AG09309 (cell line): ENCODE measurements at places on chromosomes 5 and 9.

- DNase-seq = no peak
Observed at GRCh38 chr9:92342825-92343488, 17.2 kb downstream of the CENPP start.

DNA sequence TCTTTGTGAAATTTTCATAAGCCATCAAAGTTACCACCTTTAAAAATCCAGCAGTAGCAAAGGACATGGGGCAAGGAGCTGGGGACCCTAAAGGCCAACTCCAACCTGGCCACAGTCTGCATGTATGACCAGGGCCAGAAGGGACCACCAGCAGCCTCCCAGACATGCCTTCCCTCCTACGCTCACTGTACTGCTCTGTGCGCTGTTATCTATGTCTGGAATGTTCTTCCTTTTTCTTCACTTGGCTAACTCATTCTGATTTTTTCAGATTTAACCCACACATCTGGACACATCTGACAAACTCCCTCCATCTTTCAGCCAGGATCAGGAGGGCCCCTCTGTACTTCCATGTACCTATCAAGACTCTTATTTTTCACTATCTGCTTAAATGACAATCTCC, 47.6 kb upstream of the TRAF1 start:
- no peak for DNase-seq

- no peak for DNase-seq
Observed at GRCh38 chr9:105455836-105456475, 8.1 kb downstream of the FSD1L start.

DNA sequence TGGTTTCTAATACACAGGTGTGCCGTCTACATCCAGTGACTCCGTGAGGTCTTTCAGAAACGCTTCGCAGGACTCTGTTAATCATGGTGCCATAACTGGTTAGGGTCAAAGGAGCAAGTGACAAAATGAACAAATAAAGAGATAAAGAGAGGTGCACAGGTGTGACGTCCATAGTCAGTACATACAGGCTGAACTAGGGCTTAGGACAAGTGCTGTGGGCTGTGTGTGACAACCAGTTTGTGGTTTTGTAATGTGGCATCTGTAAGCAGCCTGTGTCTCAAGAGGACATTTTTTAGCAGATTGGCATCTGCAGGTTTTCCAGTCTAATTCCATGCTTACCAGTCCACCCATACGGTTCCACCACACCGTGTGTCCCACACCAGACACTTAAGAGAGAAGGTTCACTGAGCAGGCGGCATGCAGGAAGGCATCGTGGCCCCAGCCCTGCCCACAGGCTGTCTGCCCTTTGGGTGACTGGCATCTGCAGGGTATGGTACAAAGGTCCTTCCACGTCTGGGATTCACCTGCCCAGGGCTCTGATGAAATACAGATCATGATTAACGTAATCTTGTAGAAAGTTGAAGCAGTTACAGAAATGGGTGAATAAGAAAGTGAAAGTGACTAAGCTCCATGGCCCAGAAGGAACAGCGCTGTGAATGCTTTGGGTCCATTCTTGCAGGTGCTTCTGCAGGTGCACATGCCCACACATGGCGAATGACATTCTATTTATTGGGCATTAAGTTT, 26.9 kb downstream of the SRD5A1 start:
- DNase-seq = no peak

GRCh38 chr9:132236662-132237311, 74.9 kb downstream of the NTNG2 start:
- no peak for DNase-seq

DNA sequence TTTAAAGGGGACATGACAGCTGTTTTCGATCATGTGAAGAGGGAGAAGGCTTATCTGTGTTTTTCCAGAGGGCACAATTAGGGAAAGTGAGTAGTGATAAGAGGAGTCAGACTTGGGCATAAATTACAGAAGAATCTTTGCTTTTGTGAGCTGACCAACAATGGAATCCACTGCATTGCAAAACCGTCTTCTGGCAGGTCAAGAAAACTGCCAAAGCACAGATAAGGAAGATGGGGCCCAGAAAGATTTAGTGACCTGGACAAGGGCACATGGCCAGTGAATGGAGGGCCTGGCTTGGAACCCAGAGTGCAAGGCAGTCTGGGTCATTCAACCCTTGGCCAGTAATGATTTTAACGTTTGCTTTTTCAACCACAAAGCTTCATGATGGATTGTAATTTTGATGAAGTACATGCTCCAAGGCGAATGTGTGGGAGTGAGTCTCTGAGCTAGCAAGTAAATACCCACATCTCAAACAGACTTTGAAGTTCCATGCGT, 153.2 kb upstream of the MAST4 start:
- DNase-seq = no peak

- DNase-seq = no peak
Observed at GRCh38 chr5:36585701-36586100, 20.7 kb upstream of the SLC1A3 start.

- no peak for DNase-seq
Observed at GRCh38 chr5:34630596-34630995, 25.5 kb upstream of the RAI14 start.

- DNase-seq = no peak
Observed at GRCh38 chr5:77847814-77848290, 71.7 kb upstream of the TBCA start.

GRCh38 chr9:88995200-88995577, 3.9 kb downstream of the S1PR3 start:
- DNase-seq = no peak

GRCh38 chr5:37892586-37892985, 52.7 kb upstream of the GDNF start:
- peak; percentile 21 for DNase-seq

DNA sequence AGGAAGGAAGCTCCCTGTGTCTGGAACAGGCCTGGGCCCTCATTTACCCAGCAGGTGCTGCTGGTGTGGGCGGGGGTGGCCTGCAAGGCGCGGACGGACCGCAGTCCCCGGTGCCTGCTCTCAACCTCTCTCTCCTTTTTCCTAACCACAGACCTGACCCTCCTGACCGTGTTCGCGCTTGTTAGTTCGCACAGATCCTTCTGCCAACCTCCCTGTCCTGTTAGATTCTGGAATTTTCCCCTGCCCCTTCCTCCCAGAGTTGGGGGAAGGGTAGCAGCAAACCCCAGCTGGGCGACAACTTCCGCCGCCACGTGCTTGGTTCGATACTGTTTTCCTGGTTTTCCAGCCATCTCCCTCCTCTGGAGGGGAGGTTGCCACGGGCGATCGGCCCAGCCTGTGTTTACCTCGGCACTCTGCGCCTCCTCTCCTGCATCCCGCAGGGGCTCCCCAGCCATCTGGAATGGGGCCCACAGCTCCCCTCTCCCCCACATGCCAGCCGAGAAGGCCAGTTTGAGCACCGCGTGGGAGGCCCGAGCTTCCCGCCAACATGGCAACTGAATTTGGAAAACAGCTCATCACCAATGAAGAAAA, 70.8 kb upstream of the UNC5A start:
- DNase-seq = no peak

GRCh38 chr9:90025816-90026215, 421.0 kb downstream of the GADD45G start:
- no peak for DNase-seq

DNA sequence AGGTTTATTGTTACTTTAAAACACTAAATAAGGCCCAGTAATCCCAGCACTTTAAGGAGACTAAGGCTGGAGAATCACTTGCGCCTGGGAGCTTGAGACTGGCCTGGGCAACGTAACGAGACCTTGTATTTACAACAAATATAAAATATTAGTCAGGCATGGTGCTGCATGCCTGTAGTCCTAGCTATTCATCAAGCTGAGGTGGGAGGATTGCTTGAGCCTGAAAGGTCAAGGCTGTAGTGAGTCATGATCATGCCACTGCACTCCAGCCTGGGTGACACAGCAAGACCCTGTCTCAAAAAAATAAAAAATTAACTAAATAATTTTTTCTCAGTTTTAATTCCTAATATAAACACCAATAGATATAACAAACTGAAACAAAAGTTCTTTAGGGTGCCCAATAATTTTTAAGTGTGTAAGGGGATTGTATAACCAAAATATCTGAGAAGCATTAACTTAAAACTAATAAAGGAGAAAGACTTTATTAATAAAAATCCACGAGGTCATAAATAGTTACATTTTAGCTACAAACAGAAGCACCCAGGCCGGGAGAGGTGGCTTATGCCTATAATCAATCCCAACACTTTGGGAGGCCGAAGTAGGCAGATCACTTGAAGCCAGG, 32.7 kb downstream of the FAM13B start:
- DNase-seq = no peak

GRCh38 chr9:77865385-77866047, 166.1 kb downstream of the GNAQ start:
- no peak for DNase-seq

- peak; percentile 50 for DNase-seq
Observed at GRCh38 chr9:21661626-21662025, 140.8 kb upstream of the MTAP start.

- DNase-seq = no peak
Observed at GRCh38 chr5:57501414-57502201, 19.0 kb upstream of the ACTBL2 start.

GRCh38 chr5:62184444-62184843, 121.6 kb upstream of the KIF2A start:
- DNase-seq = no peak

GRCh38 chr5:171874234-171874633, 88.6 kb downstream of the SMIM23 start:
- peak; percentile 66 for DNase-seq

DNA sequence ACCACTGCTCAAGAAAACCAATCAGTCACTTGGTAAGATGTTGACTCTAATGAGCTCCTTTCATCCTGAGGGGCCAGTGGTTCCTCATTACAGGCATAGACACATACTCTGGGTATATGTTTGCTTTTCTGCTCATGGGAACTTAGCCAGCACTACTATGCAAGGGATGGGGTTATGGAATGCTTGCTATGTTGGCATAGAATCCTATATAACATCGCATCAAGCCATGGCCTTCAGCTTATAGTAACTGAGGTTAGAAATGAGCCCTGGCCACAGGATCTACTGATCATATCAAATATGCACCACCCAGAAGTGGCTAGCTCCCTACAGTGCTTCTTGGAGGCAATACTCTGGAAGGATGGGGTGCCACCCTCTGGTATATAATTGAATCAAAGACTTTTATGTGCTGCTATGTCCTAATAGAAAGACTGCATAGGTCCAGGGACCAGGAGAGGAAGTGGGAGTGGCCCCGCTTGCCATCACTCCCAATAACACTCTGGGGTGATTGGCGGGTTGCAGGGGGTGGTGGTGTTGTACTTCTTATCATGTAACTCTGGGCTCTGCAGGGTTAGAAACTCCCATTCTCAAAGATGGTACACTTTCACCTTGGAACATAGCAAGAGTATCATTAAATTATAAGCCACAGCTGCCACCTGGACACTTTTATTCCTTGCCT, 70.3 kb downstream of the ZNF366 start:
- no peak for DNase-seq

DNA sequence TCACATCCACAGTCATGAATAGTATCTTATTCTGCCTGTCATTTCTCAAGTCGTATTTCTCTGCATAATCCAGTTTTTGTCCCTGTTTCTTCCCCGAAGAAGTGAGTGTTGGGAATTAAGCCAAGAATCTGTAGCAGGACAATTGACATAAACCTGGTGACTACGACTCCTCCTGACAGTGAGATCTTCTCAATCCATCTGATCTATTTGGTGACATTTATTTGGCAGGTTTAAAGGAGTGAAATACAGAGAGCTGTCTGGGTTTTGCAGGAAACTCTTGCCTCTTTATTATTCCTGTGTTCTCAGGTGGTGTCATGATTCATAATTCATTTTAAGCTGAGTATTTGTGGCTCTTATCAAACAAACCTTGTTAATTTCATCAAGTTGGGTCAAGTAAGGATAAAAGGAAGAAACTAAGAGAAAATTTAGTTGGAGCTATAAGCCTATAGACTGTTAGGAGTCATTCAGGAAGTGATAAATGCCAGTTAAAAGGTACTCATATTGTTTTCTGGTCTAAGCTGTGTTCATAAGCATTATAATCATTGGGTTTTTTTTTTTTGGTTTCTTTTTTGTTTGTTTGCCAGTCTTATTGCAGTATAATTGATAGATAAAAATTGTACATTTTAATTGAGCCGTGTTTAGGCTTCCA, 95.9 kb upstream of the PCSK1 start:
- no peak for DNase-seq

DNA sequence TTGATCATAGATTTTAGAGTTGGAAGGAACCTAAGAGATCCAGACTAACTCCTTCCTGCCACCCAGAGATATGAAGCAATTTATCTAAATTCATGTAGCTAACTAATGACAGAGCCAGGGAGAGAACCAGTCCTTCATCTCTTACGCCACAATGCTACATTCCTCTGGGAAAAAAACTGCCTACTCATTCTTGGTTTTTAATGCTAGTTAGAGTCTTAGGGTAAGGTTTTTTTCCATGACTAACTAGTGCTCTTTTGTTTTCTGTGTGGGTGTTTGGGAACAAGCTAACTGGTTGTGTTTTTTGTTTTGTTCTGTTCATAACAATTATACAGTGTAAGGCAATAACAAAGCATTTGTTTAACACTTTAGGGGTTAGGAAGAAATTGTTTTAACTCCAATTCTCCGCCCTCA, 52.4 kb downstream of the SLC44A1 start:
- peak; percentile 95 for DNase-seq

- no peak for DNase-seq
Observed at GRCh38 chr5:174903172-174903732, 178.9 kb downstream of the MSX2 start.

GRCh38 chr5:92513067-92513466, 1068.0 kb downstream of the NR2F1-AS1 start:
- DNase-seq = no peak
